Colonic mucosa (tissue), 4 donors: ENCODE measurements at places on chromosomes 4 and X.

- H3K36me3 ChIP-seq = no peaks in the 10 kb centered on the region
- DNase-seq = no peak
- H3K4me3 ChIP-seq = no peak overlapping the region
- no peak overlapping the region for H3K27ac ChIP-seq
Observed at GRCh38 chr4:133062851-133063250, 86.2 kb upstream of the PCDH10 start.

DNA sequence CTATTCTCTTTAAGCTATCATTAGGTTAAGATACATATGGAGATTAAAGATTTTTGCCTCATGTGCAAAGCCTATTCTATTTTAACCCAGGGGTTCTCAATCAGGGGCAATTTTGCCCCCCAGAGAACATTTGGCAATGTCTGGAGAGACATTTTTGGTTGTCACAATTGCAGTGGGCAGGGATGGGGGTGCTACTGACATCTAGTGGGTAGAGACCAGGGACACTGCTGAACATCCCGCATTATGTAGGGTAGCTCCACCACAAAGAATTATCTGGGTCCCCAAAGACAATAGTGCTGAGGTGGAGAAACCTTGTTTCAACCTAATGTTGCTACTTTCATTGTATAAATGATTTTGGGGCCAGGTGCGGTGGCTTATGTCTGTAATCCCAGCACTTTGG lies 13.2 kb upstream of the CA5B start:
- no peak overlapping the region for H3K27ac ChIP-seq
- DNase-seq = no peak
- H3K36me3 ChIP-seq = no peaks in the 10 kb centered on the region
- no peak overlapping the region for H3K4me3 ChIP-seq

- no peak overlapping the region for H3K4me3 ChIP-seq
- H3K36me3 ChIP-seq = no peaks in the 10 kb centered on the region
- DNase-seq = no peak
- H3K4me1 ChIP-seq = no peaks in the 10 kb centered on the region
- no peak overlapping the region for H3K27ac ChIP-seq
Observed at GRCh38 chrX:41733939-41734338, 10.0 kb downstream of the GPR82 start.

DNA sequence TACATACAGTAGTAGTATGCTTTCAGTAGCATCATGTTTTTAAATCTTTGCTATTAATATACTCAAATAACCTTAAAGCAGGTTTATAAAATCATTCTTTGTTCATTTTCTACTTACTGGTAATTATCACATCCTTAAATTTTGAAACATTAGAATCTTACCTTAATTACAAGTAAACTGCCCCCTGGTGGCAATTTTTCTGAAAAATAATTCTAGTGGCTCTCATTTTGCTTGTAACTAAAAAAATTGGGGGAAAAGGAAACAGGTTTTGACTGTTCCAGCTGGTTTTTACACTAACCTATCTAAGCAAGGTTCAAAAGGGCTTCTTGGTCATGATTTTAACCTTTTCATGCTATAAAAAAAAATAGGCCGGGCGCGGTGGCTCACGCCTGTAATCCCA lies 18.5 kb upstream of the DCAF4L1 start:
- no peaks in the 10 kb centered on the region for H3K4me1 ChIP-seq
- H3K27ac ChIP-seq = no peak overlapping the region
- no peaks in the 10 kb centered on the region for H3K36me3 ChIP-seq
- no peak for DNase-seq

DNA sequence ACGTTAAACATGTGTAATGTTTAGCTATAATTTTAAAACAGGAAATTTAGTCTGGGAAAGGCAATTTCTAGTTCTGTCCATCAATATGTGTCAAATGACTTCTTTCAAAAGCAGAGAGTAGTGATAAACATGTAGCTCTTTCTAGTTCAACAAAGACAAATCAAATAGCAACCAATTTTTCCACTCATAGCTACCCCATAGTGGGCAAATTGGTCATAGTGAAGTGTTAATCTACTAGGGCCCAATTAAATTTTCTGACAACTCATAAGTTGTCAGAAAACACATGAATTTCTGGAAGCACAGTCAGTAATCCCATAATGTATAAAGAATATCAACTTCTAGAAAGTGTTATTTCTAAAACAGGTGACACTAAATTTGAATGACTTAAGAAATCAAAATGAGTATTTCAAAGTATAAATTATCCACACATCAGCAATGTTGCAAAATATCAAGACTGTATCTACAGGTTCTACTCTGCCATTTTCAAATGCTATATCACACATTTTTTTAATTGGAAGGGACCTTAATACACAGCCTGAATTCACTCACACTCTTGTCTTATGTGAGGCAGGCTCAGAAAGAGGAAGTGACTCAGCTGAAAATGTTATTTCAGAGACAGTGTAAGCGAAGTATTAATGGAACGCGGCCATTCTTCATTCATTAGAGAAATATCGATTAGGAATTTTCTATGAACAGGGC lies 7.7 kb downstream of the OCIAD2 start:
- no peaks in the 10 kb centered on the region for H3K4me1 ChIP-seq
- no peak overlapping the region for H3K27ac ChIP-seq
- no peak overlapping the region for H3K4me3 ChIP-seq
- no peaks in the 10 kb centered on the region for H3K27me3 ChIP-seq
- H3K36me3 ChIP-seq = no peaks in the 10 kb centered on the region

DNA sequence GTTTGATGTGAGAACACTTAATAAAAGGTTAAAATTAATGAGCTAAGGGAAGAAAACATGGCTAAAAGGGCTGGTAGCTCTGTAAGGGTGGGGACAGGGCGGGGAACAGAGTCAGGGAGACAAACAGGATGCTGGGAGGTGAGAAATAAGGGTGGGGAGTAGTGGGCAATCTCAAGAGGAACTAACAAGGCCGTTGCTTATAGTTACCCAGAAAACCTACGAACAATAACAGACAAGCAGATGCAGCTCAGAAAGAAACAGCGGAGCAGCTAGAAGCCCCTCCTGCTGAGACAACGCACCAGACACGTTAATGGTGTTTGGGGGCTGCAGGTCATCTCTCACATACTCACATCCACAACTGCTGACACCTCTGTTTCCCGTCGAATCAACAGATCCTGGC lies 9.7 kb upstream of the KLF3 start:
- no peak for DNase-seq
- no peak overlapping the region for H3K4me3 ChIP-seq
- no peaks in the 10 kb centered on the region for H3K4me1 ChIP-seq
- no peaks in the 10 kb centered on the region for H3K27me3 ChIP-seq
- H3K36me3 ChIP-seq = no peaks in the 10 kb centered on the region
- no peak overlapping the region for H3K27ac ChIP-seq

DNA sequence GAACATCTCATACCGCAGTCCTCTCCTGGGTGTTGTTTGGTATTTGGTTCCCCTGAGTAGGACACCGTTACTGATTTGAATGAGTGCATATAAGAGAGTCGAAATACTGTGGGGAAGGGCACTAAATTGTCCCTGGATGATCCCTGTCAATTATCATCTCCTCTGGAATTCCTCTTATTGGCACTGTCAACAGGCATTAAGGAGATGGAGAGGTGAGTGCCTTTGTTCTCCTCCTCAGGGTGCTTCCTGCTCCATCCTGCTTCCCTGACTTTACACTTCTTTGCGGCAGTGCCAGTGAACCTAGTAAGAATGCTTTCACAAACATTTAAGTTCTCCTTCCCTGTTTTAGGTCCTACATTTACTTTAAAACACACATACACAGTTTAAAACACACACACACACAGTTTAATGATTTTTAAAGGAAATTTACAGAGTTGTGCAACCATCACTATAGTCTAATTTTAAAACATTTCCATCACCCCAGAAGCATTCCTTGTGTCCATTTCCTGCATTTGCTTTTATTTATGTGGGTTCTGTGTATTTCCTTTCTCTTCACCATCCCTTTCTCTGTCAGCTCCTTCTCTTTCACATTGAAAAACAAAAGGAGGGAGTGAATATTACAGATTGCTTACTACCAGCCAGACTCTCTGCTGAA lies 20.9 kb upstream of the ZRSR2 start:
- H3K4me1 ChIP-seq = no peaks in the 10 kb centered on the region
- H3K36me3 ChIP-seq = no peaks in the 10 kb centered on the region
- no peak overlapping the region for H3K27ac ChIP-seq
- no peak overlapping the region for H3K4me3 ChIP-seq
- no peak for DNase-seq

GRCh38 chr4:103998756-103999155 lies 279.0 kb upstream of the TACR3 start:
- DNase-seq = no peak
- no peaks in the 10 kb centered on the region for H3K36me3 ChIP-seq
- no peaks in the 10 kb centered on the region for H3K27me3 ChIP-seq
- H3K4me3 ChIP-seq = no peak overlapping the region
- no peaks in the 10 kb centered on the region for H3K4me1 ChIP-seq

- H3K4me1 ChIP-seq = no peaks in the 10 kb centered on the region
- no peaks in the 10 kb centered on the region for H3K27me3 ChIP-seq
- no peak overlapping the region for H3K27ac ChIP-seq
- H3K36me3 ChIP-seq = no peaks in the 10 kb centered on the region
- DNase-seq = no peak
Observed at GRCh38 chrX:22629105-22629725, 356.5 kb downstream of the CBLL2 start.

DNA sequence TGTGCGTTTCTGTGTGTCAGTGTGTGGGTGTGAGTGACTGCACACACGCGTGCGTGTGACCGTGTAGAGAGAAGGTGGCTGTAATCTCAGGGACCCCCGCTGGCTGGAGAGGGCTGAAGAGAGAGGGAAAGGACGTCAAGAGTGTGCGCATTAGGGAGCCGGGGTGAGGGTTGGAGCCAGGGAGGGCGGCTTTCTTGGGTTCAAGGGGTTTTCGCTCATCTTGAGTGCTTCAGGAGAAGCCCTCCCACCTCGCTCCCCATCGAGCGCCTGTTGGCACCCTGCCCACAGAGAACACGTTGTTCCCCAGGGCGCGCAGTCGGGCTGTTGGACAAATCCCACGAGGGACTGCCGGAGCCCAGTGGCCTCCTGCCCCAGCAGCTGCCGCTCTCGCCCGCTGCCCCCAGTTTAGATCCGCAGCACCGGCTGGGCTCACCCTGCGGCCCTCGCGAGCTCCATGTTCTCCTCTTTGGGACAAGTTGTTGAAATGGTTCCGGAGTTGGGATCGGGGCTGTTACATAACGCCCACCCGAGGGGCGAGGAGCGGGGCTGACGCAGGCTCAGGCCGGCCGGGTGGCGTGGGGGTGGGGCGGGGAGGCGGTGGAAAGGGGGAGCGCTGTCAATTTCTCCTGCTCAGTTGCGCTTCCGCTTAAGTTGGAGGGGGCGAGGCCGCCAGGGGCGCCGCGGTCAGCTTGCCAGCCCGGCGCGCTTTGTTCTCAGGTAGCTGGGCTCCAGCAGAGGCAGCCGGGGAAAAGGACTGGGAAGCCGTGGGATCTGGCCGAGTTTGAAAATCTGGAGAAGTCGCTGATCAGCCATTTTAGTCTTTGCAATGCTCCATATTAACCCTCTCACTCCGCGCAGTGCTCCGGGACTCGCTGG lies 1.6 kb downstream of the GRIA2 start:
- H3K27me3 ChIP-seq = peaks cover 29% of the 10 kb centered on the region
- no peak overlapping the region for H3K27ac ChIP-seq

DNA sequence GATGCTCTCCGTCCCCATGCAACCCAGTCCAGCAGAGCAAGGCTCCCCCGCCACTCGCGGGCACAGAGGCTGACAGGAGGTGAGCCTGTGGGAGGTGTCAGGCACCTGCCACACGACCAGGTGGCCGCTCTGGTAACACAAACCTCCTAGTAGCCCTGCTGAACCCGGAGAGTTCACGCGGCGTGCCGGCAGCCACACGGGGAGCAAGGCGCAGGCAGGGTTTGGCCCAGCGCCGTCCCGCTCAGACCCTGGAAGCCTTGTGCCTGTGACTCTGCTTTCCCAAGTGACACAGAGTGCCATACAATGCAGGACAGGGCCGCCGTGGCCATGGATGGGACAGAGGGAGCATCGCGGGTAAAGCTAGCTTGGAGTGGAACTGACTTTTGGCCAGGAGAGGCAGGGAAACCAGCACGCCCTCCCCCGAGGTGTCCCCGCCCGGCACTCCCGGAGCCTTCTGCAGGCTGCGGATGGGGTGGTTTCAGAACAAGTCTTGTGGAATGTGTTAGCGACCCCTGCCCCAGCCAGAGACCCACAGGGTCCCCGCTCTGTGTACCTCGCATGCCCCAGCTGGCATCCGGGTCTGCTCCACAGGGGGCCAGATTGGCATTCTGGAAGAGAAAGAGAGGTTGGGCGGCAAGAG lies 44.7 kb upstream of the AFAP1 start:
- no peak overlapping the region for H3K4me3 ChIP-seq
- H3K4me1 ChIP-seq = peaks cover 13% of the 10 kb centered on the region
- H3K27me3 ChIP-seq = no peaks in the 10 kb centered on the region
- peak; percentile 34 for DNase-seq
- no peak overlapping the region for H3K27ac ChIP-seq
- no peaks in the 10 kb centered on the region for H3K36me3 ChIP-seq

- H3K27me3 ChIP-seq = no peaks in the 10 kb centered on the region
- no peak overlapping the region for H3K4me3 ChIP-seq
- H3K36me3 ChIP-seq = no peaks in the 10 kb centered on the region
- no peak overlapping the region for H3K27ac ChIP-seq
Observed at GRCh38 chr4:3630136-3630597, 97.9 kb upstream of the LRPAP1 start.

- no peak overlapping the region for H3K27ac ChIP-seq
- no peaks in the 10 kb centered on the region for H3K4me1 ChIP-seq
- H3K36me3 ChIP-seq = no peaks in the 10 kb centered on the region
- H3K4me3 ChIP-seq = no peak overlapping the region
- no peak for DNase-seq
Observed at GRCh38 chr4:57404483-57404882, 294.3 kb upstream of the IGFBP7 start.

- no peaks in the 10 kb centered on the region for H3K36me3 ChIP-seq
- no peaks in the 10 kb centered on the region for H3K4me1 ChIP-seq
- no peak overlapping the region for H3K27ac ChIP-seq
- no peak for DNase-seq
- H3K27me3 ChIP-seq = no peaks in the 10 kb centered on the region
Observed at GRCh38 chr4:88860586-88860985, 163.0 kb upstream of the NAP1L5 start.
